ENCODE measurements at places on chromosomes 2 and 18.
A peak's percentile ranks its signal among the peaks of the same experiment; 100 is the strongest.

DNA sequence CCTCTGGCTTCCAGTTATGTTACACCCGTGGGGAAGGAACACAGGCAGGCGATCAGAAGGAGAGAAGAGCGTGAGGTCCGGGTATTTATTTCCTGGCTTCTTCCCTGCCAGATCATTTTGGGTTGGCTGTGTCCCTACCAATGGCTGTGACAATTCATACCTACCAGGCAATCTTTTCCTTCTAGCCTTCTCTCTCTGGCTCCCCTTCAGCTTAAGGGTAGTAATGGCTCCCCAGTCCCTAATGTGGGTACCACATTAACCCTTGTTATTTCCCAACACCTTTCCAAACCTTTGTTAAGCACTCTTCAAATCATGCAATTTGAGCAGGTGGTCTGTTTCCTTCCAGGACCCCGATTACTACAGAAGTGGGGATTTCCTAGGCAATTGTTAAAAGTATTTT lies 78.8 kb upstream of the LYPD6B start:
- DNase-seq, result no peak

DNA sequence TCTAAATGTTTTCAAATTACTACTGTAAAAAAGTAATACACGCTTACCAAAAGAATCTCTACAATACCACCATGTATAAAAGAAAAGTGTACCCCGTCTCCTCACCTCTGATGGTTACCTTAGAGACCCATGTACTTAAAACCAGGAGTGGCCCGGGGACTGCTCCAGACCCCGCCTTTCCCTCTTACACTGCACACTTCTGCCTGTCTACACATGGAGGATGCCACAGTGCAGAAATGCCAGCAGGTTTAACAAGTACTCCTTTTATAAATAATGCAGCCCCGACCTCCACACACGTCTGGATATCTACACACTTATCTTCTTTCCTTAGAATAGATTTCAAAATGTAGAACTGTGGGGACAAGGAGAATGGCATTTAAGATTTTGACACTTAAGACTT lies 5.3 kb downstream of the HDAC4 start:
- DNase-seq, result no peak

GRCh38 chr2:222174450-222174849 lies 124.3 kb downstream of the PAX3 start:
- DNase-seq, result no peak

- no peak for DNase-seq
These were observed 42.0 kb upstream of the NFE2L2 start for GRCh38 chr2:177306550-177306949.

DNA sequence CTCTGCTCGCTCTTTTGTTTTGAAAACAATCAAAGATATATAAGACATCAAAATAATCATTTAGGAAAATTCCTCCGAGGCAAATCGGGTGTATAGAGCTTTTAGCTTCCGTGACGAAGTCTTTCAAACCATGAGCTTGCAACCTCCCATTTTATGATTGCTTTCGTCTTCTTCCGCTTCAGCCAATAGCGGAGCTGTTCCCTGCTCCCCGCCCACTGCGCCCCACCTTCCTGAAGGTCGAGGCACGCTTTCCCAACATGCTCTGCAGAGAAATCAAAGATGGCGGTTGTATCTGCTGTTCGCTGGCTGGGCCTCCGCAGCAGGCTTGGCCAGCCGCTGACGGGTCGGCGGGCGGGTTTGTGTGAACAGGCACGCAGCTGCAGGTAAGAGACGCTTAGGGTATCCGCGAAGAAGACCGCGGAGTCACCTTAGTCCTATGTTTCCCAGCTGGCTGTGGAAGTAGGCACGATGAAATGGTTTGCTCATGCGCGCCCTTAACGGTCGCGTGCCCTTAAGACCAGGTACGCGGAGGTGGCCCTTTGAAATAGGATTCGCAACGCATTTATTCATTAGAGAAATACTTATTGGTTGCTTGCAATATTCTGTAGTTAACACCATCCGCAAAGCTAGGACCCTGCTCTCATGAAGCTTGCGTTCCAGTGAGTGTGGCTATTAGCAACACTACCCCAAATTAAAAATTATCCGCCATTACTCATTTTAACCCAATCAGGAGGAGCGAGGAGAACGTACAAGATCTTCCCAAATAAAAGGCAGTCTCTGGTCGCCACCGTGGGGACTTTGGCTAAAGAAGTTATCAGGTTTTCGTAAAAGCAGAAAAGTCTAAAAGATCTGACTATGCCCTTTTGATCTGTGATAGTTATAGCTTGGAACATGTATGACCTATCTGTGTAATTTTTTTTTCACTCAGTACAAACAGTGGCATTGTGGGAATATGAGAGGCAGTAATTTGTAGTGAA lies at the start of gene PTCD3:
Gene PTCD3, plus strand, starts transcription at position 267 of the 977 bp plus-strand sequence. Its CDS starts 13 bp downstream, at position 280.
- peak; percentile 82 for DNase-seq

- DNase-seq, result no peak
These were observed 35.4 kb upstream of the STK17B start for GRCh38 chr2:196206804-196207203.

- no peak for DNase-seq
These were observed 40.3 kb downstream of the PSTPIP2 start for GRCh38 chr18:46031741-46032140.

DNA sequence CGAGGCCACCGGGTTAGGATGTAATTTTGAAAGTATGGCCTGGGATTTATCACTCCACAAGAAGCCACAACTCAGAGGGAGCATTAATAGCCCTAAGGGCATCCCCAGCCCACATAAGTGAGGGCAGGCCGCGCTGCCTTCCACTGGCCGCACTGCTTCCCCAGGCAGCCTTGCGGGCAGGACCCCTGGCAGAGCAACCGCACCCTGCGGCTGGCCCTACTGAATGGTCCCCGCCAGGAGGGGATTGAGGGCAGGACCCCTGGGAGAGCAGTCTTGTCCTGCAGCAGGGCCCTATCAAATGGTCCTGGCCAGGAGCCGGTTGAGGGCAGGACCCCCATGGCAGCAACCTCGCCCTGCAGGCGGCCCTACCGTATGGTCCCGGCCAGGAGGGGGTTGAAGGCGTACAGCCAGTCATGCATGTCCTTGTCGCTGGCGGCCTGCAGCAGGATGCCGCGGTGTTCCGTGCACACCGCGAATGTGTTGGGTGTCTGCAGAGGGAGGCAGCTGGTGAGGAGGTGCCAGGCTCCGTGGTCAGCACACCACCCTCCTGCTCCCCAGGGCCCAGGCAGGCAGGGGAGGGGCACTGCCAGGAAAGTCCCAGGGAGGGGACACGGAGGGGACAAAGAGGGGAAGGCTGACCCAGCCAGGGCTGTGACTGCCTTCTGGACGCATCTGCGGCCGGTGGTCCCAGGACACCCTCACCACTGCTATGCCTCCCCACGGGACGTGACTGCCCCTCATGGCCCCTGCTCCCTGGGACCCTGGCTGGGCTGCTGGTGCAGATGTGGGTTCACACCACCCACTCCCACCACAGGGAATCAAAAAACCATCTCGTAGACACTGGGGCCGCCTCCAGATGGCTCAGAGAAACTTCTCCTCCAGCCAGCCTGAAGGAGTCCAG lies 26.3 kb downstream of the AQP12A start:
- DNase-seq, result no peak

Data from stimulated activated naive CD4-positive, alpha-beta T cell (primary cell).